Stimulated activated naive CD4-positive, alpha-beta T cell treated with Interleukin-2 at 50 U/mL for 16 hours (primary cell): ENCODE measurements at places on chromosomes 2 and 18.

DNA sequence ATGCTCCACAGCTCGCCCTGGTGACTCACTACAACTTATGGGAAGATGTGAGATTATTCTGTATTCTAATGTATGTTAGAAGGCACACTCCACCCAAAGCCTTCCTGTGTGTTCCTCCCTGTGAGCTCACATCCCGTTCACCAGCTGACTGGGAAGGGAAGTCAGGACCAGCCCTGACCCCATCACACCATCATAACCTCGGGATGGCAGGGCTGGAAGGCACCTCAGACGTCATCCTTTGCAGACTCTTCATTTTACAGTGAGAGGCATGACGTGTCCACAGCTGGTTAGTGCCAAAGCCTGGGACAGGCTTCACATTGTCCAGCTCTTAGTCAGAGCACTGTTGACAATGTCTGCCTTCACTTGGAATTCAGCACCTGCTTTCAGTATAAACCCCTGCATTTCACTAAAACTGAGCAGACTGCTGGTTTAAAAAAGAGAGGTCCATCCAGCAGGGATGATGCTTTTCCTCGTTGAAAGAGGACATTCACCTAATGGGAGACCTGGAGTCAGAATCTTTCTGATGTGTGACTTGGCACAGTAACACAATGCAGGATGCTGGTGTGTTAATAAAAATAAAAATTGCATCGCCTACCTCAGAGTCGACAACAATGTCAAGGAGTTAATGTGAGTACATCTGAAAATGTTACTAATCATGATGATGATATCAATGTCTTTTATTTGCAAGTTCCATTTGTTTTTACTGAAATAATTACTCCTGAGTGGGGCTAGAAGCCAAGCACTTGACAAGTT lies 418.0 kb upstream of the TNP1 start:
- DNase-seq = no peak

- DNase-seq = no peak
Observed at GRCh38 chr2:164473021-164473420, 148.3 kb downstream of the GRB14 start.

- DNase-seq = no peak
Observed at GRCh38 chr18:36149514-36150289, 20.0 kb downstream of the ELP2 start.

GRCh38 chr2:110748489-110748867 lies 16.1 kb downstream of the ACOXL start:
- DNase-seq = peak; percentile 68

GRCh38 chr18:32831781-32832180 lies 59.0 kb upstream of the KLHL14 start:
- DNase-seq = no peak
